Activated CD4-positive, alpha-beta T cell treated with anti-CD3 and anti-CD28 coated beads for 36 hours (primary cell): ENCODE measurements at places on chromosomes 3 and 15. TPM values are rescaled to one million over a fixed set of nuclear protein-coding genes. Genes with fewer than 3 reads are reported as not detected.

- DNase-seq = no peak
Observed at GRCh38 chr3:138184994-138185393, 2.1 kb upstream of the ARMC8 start.

DNA sequence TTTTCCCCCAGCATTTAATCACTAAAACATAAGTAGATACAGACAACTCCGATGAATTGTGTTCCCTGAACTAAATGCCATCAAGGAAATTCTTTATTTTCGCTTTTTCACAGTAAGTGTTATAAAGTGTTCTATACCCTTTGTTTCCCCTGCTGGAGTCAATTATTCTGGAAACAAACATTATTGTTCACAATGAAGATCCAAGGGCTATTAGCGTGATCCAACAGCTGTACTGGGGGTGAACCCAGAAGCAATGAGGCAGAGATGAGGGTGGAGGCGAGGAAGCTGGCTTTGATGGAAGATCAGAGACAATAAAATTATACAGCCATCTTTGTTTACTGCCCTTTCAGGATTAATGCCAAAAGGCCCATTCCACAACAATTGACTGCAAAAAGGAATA lies 250.3 kb upstream of the IGF1R start:
- no peak for DNase-seq

GRCh38 chr3:187265461-187265955 lies 26.0 kb downstream of the MASP1 start:
- DNase-seq = no peak

- DNase-seq = no peak
Observed at GRCh38 chr15:36497901-36498300, 81.5 kb upstream of the CDIN1 start.

DNA sequence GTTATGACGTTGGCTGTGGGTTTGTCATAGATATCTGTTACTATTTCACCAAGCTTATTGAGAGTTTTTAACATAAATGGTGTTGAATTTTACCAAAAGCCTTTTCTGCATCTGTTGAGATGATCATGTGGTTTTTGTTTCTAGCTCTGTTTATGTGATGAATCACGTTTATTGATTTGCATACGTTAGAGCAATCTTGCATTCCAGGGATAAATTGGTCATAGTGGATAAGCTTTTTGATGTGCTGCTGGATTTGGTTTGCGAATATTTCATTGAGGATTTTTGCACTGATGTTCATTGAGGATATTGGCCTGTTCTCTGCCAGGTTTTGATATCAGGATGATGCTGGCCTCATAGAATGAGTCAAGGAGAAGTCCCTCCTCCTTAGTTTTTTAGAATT lies 117.8 kb downstream of the DOCK3 start:
- no peak for DNase-seq

DNA sequence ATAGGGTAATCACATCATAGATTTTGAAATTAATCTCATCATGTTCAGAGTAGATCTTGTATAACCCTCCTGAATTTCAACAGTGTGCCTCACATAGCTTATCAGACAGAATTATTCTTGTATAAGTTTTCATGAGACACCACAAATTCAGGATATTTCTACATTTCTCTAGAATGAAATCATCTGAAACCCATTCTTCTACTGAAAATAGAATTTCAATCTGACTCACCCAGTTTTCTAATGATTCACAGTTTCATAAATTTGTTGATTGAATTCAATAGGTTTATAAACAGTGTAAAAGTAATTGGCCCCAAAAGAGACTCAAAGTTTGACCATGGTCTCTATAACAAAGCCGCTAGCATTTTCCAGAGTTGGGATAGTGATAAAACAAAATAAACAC lies 1082.6 kb upstream of the EPHA6 start:
- DNase-seq = no peak

DNA sequence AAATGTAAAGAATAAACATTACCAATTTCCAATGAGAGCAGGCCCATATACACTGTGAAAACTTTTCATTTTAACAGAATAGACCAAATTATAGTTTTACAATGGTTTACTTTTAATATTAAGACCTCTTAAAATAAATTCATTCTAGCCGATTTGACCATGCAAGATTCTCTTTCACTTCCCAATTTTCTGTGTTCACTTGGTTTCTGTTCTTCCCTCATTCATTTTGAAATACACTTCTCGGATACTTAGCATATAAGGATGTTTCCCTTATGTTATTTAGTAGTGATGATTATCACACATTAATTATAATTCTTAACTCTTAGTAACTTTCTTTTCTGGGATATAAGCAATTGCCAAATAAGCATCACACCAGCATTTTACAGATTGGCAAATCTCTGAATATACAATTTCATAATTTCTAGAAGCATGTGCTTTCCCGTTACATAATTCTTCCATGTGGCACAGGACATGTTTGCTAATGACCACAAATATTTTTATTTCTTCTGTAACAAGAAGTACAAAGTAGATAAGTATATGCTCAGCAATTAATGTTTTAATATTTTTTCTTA lies 13.9 kb downstream of the OR5H15 start:
- no peak for DNase-seq

The QTRT2 gene
- 47.0 TPM for total RNA-seq

DNA sequence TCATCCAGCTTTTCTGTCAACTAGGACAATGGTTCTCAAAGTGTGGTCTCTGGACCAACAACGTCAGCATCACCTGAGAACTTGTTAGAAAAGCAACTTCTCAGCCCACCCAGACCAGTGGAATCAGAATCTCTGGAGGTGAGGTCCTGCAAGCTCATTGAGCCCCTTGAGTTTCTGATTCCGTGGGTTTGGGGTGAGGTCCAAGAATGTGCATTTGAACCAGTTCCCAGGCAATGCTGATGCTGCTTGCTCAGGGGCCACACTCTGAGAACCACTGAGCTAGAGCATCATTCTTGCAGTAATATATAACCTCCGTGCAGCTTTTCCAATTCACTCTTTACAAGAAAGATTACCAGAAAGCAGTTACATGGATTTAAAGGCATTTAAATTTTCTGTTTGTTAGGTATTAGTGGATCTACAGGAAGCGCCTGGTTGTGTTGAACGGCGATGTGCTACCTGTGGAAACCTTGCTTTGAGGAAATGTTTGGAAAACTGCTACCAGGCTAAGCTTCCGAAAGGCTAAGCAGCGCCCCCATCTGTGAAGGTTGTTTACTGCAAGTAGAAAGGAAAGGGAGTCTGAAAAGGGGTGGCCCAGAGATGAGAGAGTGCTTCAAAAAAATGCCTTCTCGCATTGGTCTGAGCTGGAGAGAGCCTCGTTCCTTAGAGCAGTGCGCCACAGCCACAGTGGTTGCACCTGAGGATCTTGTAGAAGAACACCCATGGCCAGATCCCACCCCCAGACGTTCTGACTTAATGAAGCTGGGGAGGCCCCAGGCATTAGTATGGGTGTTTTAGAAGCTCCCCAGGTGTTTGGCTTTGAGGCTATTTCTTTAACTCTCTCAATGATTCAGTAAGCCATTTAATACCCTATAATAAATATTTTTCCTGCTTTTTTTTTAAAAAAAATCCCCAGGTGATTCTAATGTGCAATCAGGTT lies 50.0 kb downstream of the RLBP1 start:
- peak; percentile 65 for DNase-seq

- no peak for DNase-seq
Observed at GRCh38 chr3:13860001-13860400, 19.9 kb downstream of the WNT7A start.

DNA sequence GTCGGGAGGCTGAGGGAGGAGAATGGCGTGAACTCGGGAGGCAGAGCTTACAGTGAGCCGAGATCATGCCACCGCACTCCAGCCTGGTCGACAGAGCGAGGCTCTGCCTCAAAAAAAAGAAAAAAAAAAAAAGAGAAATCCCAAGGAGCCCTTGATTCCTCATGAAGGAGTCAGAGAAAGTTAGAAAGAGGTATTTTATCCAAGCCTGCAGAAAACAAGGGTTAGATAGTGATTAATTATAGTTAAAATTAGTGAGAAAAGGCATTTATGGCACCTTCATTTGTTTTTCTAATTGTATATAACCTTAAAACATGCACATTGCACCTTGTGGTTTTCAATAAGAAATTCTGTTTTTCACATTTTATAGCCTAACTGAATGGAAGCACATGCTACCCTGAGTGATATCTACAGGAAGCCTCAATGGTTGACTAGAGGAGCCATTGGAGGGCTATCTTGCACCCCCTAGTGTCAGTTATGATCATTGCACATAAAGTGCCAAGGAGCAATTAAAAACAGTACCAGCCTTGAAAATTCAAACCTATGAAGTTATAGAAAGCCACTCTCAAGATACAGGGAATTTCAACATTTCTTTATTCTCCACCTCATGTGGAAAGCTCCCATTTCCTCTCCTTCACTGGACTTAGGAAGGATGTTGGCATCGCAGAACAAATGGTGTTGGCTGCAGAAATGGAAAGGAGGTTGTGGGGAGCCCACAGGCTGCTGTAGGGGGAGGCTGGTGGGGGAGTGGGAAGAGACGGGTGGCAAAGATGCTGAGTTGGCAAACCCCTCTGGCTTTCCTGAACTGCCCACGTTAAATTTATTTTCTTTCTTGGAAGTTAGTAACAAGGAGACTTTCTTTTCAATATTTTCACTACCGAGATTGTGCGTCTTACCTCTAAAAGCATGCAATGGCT lies 48.5 kb downstream of the ITGA11 start:
- DNase-seq = peak; percentile 64

The C15orf62 gene
- total RNA-seq = 0.58 TPM

DNA sequence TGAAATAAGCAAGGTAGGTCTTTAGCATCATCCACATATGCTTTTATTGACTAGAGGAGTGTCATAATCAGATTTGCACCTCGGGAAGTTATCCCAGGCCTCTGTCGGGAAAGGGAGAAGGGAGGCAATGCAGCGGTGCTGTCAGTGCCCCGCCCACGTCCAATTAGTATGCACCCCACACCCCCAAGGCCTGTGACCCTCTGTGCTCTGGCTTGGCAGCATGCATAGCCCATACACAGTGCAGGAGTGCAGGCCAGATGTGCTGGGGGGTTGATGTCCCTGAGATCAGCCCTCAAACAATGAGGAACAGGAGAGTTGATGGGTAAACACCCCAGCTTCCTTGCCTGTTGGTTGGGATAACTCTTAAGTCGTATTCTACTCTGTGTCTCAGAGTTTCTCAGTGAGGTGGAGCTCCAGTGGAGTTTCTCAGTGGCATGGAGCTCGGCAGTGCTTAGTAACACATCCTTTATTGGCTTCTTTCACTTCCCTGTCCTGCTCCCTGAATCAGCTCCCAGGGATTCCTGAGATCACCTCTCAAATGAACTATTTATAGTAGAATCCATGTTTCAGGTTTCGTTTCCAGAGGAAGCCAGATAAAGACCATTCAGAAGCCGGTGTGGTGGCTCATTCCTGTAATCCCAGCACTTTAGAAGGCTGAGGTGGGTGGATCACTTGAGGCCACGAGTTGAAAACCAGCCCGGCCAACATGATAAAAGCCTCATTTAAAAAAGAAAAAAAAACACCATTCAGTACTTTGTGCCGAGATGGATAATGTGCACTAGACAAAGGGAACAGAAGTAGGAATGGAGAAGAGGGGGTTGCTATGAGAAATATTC lies 26.7 kb upstream of the NDUFB4 start:
- no peak for DNase-seq

The GOLGA6L7 gene
- total RNA-seq = not detected

GRCh38 chr3:68876112-68876713 lies 56.1 kb downstream of the TAFA4 start:
- DNase-seq = peak; percentile 38

The KATNBL1 gene
- total RNA-seq = 45.0 TPM

The ITGA11 gene
- total RNA-seq = 2.9 TPM

The STRIT1 gene
- total RNA-seq = not detected

The CISH gene
- 265 TPM for total RNA-seq

The DOCK3 gene
- total RNA-seq = 2.6 TPM

- DNase-seq = no peak
Observed at GRCh38 chr3:147090461-147090860, 315.9 kb downstream of the ZIC4 start.

- no peak for DNase-seq
Observed at GRCh38 chr3:57943525-57944495, 64.4 kb upstream of the FLNB start.

The RHOV gene
- 0.25 TPM for total RNA-seq

- no peak for DNase-seq
Observed at GRCh38 chr15:79376383-79376782, 55.8 kb upstream of the MINAR1 start.

The OSBPL10 gene
- 11.8 TPM for total RNA-seq

The ARNT2 gene
- total RNA-seq = 0.19 TPM

The ARL14 gene
- not detected for total RNA-seq

DNA sequence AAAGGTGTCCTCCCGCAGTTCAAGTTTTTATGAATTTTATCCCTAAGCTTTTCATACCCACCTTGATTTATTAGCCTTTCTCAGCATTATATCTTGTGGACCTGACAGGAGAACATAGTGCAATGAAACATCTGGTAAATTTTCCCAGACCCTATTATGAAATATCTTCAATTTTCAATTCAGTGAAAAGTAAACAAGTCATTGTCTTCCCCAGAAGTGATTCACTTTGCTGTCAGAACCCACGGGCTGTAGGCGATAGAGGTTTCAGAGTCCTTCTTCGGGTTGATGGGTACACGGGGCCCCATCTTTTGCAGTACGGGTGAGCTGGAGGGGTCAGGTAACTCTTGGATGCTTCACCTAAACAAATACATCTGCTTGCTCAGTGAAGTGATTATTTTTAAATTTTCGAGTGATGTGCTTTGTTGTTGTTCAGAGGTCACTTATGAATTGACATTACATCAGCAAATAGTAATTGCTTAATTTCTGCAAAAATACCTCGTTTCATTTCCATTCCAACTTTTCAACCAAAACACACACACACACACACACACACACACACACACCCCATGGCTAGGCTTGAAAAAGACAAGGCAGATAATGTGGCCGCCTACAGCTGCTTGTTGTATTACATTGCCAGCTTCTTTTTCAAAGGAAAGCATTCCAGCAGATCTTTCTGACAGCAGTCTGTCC lies 102.9 kb downstream of the SEMA6D start:
- DNase-seq = peak; percentile 19

DNA sequence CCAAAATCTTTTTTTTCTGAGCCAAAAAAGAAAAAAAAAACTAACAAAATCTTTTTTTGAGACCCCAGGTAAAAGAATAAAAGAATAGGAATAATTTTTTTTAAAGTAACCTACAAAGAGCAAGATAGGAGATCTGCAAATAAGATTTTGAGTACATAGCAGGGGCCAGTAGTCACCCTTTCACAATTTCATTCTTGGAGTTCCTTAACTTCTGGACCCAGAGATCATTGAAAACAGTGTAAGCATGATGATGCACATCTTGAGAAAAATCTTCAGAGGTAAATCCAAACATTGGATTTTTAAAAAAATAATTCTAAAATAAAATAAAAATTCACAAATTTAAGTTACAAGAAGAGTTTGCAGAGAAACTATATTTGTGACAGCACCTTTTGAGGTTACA lies 18.8 kb downstream of the TFRC start:
- no peak for DNase-seq

The CACNA1D gene
- total RNA-seq = 0.33 TPM

- DNase-seq = no peak
Observed at GRCh38 chr3:126256251-126256650, 75.9 kb upstream of the ALDH1L1 start.

The FOXL2 gene
- total RNA-seq = not detected
